ENCODE measurements at places on chromosomes 12 and 14.

- DNase-seq: no peak
Measured at GRCh38 chr14:76715511-76716081, 45.7 kb upstream of the VASH1 start.

DNA sequence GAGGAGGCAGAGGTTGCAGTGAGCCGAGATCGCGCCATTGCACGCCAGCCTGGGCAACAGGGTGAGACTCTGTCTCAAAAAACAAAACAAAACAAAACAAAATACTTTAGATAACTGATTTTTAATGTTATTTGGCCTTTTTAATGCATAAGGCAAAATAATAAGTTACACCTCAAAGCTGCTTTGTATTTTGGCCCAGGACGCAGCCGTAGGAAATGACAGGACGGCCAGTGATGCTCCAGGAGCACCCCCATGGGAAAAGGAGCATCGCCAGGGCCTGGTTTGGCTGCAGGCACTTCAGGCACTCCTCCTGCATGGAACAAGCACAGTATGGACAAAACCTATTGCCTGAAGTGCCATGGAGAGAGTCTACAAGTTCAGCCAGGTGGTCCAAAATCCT is 3.5 kb upstream of the NFKBIA start:
- no peak for DNase-seq

- DNase-seq: no peak
Measured at GRCh38 chr12:8662593-8662992, at the start of gene MFAP5. MFAP5 (minus strand) TSS chr12:8662826; CDS start chr12:8662104, 722 bp downstream.

GRCh38 chr14:37343307-37344094 is 145.8 kb downstream of the MIPOL1 start:
- no peak for DNase-seq

DNA sequence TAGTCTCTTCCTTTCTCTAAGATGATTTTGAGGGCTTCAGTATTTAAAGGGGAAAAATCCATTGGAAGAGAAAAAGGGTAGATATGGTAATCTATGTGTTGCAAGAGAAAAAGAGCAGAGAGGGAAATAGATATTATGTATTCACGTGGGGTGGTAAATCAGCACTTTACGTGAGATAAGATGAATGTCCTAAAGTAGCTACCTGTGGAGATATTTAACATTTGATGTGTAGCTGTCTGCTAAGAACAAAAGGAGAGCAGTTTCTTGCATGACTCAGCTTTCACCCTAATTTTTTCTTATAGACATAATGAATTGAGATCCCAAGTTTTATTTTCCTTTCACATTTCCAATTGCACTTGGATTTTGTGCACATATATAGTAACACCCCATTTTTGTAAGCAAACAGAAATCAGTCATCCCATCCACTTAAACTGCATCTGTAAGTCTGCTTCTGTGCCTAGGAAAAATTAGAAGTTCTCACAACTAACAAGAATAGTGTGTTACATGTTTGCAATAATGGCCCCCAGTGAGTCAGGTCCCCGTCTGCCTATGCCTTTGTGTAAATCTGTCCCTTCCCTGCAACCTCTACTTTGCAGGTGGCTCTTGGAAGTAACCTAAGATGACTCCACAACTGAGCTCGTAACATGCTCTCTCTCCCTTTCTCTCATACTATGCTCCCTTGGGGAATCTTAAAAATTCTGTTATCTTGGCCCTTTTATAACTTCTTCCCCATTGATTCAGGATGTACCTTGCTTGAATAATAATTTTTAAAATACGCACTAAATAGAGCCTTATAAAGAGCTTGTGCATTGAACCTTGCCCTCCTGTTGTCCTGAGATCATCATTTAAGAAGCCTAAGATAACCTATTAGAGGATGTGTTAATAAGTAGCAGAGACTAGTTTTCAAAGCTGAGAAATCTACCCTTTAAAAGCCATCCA is 3.7 kb downstream of the TMTC3 start:
- DNase-seq: no peak

- no peak for DNase-seq
Measured at GRCh38 chr14:100885196-100885595, 18.3 kb downstream of the RTL1 start.

- no peak for DNase-seq
Measured at GRCh38 chr12:124919521-124920352, 5.3 kb upstream of the UBC start.

DNA sequence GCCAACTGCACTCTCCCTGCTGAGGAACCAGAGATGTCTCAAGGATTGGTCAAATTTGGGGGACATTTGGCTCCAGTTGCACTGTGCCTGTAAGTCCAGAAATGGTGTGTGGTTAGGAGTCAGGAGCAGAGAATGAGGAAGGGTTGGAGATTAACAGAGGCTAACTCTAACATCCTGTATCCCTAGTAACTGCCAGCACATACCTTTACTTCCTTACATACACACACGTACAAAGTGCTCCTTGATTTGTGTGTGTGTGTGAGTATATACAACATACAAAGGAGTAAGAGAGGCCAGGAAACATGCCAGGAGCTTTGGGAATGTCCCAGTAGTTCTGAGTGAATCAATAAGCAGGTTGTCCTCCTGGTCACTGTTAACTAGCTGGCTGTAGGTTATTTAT is 39.8 kb upstream of the NRXN3 start:
- no peak for DNase-seq

Measured in amygdala (tissue), 56 donors.